KBM-7 (cell line): ENCODE measurements at places on chromosomes 16 and 17.

- DNase-seq = no peak
These were observed 15.0 kb downstream of the LASP1NB start for GRCh38 chr17:38940404-38940803.

DNA sequence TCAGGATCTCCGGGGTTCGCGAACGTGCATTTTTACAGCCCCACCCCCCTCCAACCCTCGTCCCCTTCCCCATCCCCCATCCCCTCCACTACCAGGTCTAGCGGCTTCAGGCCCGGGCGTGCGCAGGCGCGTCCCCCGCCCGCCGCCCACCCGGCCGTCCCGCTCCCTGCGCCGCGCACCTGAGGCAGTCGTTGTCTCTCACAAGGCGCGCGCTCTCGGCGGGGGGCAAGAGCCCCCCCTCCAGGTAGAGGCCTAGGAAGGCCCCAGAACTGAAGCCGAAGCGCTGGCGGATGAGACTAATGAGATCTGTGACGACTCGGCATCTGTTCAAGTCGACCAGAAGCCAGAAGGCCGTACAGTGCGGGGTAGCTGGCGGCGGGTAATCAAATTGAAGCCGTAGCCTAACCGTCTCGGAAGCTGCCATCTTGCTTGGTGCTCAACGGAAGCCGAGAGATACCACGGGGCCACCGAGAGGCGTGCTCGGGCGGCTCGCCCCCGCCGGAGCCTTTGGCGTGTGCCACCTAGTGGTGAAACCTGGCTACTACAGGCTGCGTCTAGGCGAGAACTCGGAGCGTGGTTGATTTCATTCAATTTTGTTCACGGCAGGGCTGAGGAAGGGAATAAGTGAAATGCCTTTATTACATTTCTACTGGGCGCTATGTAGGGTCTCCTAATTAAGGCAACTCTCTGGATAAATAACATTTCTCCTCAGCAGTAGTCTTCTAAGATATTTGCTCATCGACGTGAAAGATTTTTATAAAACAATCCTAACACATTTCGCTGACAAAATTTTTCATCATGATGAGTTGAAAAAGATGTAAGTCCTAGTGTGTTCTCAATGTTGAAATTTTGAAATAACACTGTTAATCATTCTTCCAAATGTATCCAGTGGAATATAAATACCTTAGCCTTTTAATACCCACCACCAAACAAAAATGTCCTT is at the start of gene COIL:
COIL (minus strand) TSS at position 455 of the 943 bp plus-strand sequence; CDS start at position 424, 31 bp downstream.
- peak; percentile 91 for DNase-seq

- no peak for DNase-seq
These were observed 268.5 kb downstream of the CBLN1 start for GRCh38 chr16:49012961-49013726.

GRCh38 chr16:85568519-85568918 is 44.6 kb upstream of the GSE1 start:
- no peak for DNase-seq

DNA sequence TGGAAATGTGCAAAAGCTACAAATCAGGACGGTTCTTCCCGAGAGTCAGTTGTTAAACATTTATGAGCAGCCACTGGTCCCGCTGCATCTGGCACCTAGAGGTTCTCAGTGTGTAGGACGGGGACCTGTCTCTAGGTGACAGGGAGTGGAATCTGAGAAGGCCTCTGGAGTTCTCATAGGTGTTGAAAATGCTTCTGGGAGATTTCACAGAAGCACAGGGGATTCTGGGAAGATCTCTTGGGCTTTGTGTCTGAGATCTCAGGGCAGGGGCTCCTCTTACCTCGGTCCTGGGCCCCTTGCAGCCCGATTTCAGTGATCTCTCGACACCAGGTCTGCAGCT is 8.9 kb downstream of the ALOX15 start:
- DNase-seq = no peak

DNA sequence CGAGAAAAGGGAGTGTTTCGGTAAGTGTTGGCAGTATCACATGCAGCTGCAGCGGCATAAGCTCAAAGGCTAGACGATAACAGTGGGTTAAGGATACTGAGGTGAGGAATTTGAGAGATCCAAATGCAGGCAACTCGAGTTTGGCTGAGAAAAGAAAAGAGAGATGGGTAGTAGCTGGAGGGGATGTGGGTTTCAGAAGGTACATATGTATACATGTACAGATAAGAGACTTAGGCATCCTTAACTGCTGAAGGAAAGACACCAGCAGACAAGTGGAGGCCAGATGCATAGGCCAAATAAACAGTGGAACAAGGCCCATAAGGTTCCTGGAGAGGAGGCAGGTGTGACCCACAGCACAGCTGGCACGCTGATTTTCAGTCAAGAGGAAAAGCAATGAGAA is 86.6 kb upstream of the NETO2 start:
- no peak for DNase-seq

DNA sequence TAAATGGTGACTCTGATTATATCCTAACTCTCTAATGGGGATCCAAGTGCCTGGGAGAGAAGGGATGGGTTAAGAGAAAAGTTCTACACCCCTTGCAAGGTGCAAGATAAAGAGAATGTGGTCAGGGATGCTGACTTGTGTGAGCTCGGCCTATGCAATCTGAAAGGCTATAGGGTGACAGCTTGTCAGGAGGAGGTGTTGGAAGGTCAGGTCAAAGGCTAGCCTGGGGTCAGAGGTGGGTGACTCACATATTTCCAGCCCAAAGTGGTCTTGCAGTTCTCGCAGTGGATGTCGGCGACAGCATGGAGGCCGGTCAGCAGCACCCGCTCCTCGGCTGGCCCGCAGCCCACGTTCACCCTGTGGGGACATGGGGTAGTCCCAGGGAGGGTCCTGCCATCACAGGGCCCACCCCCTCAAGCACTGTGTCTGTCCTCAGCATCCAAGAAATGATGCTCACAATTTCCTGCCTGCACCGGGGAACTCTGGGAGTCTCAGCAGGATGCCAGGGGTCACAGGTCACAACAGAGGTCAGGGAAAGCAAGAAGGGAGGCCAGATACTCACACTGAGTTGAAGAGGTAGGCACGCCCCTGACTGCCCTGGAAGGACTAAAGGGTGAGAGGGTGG is 1.4 kb downstream of the YPEL3 start:
- no peak for DNase-seq

- DNase-seq = no peak
These were observed 4.5 kb downstream of the TMEM238L start for GRCh38 chr17:10799407-10799806.

DNA sequence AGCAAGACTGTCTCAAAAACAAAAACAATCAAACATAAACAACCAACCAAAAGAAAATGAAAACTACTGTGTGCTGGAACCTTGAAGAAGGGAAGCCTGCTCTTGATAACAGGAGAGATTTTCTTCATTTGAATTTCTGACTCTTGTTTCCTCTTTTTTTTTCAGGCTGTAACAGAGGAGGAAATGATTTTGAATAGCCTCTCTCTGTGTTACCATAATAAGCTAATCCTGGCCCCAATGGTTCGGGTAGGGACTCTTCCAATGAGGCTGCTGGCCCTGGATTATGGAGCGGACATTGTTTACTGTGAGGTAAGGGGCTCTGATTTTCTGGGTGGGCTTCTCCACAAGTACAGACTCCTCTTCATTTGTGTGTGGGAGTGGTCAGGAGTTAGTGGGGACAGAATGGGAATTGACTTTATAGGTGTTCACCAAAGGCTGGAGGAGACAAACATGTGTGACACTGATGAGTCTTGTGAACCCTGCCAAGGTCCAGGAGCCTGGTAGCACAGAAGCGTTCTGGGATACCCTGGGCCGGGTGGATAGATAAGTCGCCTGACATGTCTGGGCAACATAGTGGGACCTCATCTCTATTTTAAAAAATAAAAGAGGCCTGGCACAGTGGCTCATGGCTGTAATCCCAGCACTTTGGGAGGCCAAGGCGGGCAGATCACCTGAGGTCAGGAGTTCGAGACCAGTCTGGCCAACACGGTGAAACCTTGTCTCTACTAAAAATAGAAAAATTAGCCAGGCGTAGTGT is 14.9 kb downstream of the DUS2 start:
- DNase-seq = peak; percentile 38

DNA sequence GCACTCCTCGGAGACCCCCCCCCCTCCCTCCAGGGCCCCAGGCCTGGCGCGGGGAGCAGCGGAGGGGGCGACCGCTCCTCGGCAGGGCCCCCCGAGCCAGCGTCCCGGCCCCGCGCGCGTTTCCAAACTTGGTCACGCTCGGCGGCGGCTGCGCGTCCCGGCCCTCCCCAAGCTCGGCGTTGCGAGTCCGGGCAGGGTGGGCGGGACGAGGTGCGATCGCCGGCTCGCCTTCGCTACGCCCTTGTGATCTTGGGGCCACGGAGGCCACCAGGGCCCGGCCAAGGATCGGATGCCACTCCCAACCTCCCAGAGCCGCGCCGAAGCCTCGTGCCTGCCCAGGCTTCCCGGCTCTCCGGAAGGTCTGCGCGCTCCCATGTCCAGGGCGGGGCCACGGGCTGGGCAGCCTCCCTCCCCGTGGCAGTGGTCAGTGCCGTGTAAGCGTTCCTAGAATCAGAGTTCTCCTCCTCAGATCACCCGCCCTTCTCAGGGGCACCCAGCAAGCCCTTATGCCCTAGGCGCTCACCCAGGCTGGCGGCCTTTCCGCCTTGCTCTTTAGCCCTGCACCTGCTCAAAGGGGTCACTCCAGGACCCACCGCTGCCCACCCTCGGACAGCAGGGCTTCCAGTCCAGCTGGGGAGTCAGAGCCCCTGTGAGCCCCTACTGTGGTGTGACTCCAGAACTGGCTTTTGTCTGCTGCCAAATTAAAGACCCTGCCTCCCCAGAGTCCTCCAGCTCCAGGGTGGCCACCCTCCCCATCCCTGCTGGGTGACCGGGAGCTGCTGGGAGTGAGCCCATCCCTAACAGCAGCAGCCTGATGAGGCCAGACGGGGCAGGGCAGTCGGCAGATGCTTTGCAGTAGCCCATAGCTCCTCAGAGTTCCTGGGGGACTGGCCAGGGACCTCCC is 12.2 kb upstream of the MRPS23 start:
- no peak for DNase-seq

GRCh38 chr17:43014020-43014648 is 7.5 kb downstream of the IFI35 start:
- DNase-seq = no peak

- DNase-seq = no peak
These were observed 214.5 kb downstream of the HS3ST3A1 start for GRCh38 chr17:13387236-13387635.

DNA sequence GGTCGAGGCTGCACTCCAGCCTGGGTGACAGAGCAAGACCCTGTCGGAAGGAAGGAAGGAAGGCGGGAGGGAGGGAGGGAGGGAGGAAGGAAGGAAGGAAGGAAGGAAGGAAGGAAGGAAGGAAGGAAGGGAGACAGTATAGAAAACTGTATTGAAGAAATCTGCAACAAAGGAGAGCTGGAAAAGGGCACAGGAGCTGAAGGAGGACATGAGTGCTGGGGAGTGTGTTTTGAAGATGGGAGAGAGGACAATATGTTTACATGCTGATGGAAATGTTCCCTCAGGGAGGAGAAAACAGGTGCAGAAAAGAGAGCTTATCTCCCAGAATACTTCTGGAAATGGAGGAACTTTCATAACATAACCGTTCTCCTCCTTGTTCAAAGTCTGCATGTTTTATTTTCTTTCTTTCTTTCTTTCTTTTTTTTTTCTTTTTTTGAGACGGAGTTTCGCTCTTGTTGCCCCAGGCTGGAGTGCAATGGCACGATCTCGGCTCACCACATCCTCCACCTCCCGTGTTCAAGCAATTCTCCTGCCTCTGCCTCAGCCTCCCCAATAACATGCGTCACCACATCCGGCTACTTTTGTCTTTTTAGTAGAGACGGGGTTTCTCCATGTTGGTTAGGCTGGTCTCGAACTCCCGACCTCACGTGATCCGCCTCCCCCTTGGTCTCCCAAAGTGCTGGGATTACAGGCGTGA is 2.7 kb upstream of the HAP1 start:
- DNase-seq = peak; percentile 27

- DNase-seq = no peak
These were observed 6.4 kb downstream of the CYB561 start for GRCh38 chr17:63439687-63440086.

DNA sequence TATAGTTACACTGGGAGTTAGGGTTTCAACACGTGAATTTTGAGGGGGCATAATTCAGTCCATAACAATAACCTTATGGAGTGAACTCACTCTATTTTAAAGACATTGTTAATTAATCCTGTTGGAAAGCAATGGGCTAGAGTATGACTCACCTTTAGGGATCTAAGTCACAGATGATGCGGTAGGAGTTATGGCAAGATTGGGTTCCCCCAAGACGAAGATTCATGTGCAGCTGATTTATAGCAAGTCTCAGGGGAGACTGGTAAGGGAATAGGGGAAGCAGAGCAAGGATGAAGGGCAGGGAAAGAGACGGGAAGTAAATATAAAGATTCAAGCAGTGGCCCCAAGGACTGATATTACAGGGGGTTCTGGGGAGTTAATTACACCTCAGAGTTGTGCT is 159.6 kb upstream of the DNAH9 start:
- DNase-seq = no peak
